ENCODE measurements at places on chromosomes 5 and 9.

GRCh38 chr9:110214586-110215355, 6.8 kb upstream of the C9orf152 start:
- DNase-seq = no peak

- DNase-seq = no peak
Observed at GRCh38 chr9:3733039-3733408, 207.2 kb upstream of the RFX3 start.

DNA sequence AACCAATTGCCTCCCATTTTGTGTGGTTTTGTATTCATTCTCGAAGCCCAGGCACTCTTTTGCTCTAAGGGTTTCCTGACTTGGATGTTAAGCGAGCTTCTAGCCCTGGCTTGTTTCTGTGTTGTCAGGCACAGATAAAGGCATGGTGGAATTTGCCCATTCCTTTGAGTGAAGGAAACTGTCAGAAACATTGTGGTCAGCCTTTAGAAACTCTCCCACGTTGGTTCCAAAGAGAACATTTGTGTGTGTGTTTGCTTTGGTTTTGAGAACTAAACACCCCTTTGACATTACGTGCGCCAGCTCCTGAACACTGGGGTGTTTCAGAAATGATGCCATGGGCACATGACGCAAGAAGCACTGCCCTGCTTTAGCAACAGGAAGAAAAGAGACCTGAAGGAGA, 320.9 kb downstream of the NTRK2 start:
- no peak for DNase-seq

GRCh38 chr9:99050292-99050911, 54.5 kb upstream of the TGFBR1 start:
- no peak for DNase-seq

DNA sequence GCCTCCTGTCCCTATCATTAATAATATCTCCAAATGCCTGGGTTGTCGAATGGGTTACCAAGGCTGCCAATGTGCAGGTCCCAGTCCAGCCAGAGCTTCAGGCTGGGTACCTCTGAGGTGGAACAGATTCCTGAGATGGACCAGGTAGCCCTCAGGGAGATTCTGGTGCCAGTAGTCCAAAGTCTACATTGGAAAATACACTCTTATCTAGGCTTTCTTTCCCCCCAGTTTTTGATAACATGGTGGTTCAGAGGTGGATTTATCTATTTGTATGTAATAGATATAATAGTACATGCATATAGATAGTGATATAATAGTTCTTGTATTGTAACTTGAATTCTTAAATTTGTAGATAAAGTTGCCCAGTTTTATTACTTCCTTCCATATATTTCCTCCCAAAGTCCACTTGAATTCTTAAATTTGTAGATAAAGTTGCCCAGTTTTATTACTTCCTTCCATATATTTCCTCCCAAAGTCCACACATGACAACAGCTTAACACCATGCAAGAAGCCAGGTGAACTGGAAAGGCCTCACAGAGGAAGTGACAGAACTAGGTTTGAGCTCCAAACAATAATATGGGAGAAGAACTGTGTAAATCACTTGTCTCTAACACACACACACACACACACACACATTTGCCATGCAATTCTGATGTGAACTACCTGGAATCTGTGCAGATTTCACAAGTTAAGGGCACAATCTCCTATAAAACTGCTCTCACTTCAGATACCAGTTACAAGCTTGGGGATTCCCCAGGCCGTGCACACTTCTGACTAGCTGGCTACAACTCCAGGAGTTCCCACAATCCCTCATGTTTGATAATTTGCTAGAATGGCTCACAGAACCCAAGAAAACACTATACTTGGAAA, 30.7 kb upstream of the ERAP1 start:
- DNase-seq = no peak

- DNase-seq = no peak
Observed at GRCh38 chr9:115292584-115293279, 174.8 kb upstream of the TNC start.

DNA sequence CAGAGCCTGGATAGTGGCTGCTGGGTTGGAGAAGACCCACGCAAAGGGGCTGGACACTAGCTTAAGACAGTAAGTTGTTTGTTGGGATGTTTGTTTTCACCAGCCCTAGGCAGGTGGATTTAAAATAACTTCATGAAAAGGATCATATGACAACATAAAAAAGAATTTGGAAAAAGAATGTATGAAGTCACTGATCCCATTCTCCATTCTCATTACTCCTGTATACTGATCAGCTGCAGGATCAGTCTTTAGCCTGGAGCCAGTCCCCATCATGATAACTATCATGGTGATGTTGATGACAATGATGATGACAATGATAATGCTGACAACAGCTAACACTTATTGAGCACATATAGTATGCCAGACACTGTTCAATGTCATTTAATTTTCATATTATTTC, 92.1 kb upstream of the IFNE start:
- no peak for DNase-seq

DNA sequence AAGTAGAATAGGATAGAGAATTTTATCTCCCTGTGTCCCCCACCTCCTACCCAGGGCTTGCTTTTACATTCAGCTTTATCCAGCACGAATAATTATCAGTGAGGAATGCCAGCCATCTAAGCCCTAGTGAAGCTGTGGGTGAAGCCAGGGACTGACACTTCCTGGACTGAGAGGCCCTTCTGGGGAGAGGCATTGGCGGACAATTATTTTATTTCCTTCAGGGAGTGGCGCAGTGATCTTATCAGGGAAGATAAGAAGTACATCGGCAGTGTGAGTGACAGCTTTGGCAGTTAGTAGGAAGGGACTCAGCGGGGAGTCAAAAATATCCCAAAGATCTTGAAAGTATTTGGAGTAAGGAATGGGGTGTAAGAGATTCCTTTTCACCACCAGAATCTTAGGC, 34.9 kb upstream of the RPS23 start:
- DNase-seq = no peak

GRCh38 chr5:152151940-152152339, 227.3 kb upstream of the GLRA1 start:
- no peak for DNase-seq

Data from fibroblast of skin of abdomen (primary cell).